Thyroid gland (tissue), 4 donors: ENCODE measurements at places on chromosomes 2 and 18. TPM values are rescaled to one million over a fixed set of nuclear protein-coding genes. Genes with fewer than 3 reads are reported as not detected.

CPS1 gene
- total RNA-seq, result 8.8 TPM

NTSR2 gene
- not detected for total RNA-seq

GRCh38 chr2:95292623-95293260, 4.4 kb upstream of the KCNIP3 start:
- DNase-seq, result no peak

ZNF521 gene
- 28.2 TPM for total RNA-seq

GRCh38 chr2:115880558-115880957, 1438.1 kb downstream of the DPP10 start:
- DNase-seq, result no peak

DNA sequence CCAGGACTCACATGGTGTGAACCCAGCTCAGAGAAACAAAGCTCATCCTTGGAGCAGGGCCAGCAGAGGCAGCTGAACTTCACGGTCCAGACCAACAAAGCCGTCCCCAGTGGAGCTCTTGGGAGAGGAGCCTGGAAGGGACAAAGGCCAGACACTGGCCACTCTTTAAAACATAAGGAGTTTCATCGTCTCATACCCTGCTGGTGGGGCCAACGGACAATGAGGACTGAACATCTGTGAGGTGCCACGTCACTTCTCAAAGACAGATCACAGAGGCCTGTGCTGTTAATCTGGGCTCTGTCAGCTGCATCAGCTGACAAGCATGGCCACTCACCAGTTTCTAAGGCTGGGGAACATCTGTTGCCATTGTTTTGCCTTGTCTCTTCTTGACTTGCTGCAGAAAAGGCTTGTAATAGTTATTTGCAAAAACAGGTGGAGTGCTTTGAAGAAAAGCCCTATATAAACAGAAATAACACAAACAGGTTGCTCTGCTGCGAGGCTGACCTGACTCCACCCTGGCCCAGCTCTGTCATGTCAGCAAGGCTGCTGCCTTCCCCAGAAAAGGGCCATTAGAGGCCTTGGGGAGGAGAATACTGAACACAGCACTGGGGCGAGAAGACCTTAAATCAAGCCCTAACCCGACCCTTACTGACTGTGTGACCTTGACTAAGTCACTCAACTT, 68.1 kb upstream of the DAPL1 start:
- DNase-seq, result no peak

DNA sequence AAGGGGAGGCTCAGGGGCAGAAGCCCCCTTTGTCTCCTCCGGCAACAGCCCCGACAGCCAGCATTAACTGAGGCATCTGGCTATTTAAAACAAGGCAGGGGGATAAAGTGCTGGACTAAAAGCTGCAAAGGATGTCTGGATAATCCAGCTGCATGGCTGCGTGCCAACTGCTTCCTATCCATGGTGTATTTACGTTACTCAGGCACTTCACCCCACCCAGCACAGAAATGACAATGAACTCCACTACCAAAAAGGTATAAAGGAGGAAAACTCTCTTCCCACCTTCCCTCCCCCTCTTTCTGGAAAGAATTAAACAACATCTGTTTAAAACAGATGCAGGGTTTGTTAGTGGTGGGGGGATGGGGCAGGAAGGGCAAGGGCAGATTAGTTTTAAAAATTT, 82.5 kb downstream of the SPRED2 start:
- DNase-seq, result peak; percentile 39

DNA sequence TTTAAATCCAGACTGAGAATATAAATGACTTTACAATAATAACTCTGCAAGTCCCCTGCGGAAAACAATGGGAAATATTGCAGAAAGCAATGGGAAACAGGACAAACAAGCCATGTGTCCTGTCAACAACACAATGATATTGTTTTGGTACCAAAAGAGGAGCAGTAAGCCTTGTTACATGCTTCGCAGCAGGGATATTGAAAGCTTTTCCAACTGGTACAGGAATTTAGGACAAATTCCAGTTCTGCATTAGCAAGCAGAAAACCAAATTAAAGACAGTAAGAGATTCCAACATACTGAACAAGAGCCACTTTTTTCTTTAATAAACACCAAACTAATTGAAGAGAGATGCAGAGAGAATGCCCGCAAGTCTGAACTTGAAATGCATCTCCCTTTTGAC, 30.0 kb downstream of the FRZB start:
- no peak for DNase-seq

- no peak for DNase-seq
Measured at GRCh38 chr2:11869391-11869991, 123.1 kb downstream of the LPIN1 start.

- no peak for DNase-seq
Measured at GRCh38 chr2:198863655-198864054, 594.1 kb downstream of the SATB2 start.

NT5C1B gene
- total RNA-seq, result 0.13 TPM

LCLAT1 gene
- 54.1 TPM for total RNA-seq

DNA sequence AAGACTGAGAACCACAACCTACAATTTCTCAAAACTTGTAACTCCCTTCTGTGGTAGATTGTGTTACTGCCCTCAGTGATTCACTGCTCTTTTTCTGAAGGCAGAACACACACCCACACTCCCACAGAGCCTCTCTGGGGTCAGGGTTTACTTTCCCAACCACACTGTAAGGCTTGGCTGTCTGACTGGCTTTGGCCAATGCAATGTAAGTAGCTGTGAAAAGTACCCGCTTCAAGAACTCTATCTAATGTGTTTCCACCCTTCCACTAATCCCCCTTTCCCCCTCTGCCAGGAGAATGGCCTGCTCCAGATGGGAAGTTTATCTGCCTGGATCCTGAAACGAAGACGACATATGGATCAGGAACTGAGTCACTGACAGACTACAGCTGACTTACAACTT, 222.7 kb downstream of the CDH2 start:
- no peak for DNase-seq

GRCh38 chr2:120454654-120455385, 108.9 kb downstream of the INHBB start:
- DNase-seq, result no peak

- no peak for DNase-seq
Measured at GRCh38 chr2:28293416-28293815, 99.2 kb upstream of the FOSL2 start.

KRTCAP3 gene
- 21.4 TPM for total RNA-seq

GRCh38 chr2:148880636-148881035, 5.6 kb downstream of the KIF5C start:
- DNase-seq, result no peak

VPS4B gene
- total RNA-seq, result 50.5 TPM

- DNase-seq, result peak; percentile 87
Measured at GRCh38 chr2:36376319-36376765, 20.8 kb downstream of the CRIM1 start.

FAP gene
- 10.1 TPM for total RNA-seq

- DNase-seq, result no peak
Measured at GRCh38 chr18:68916734-68917133, 118.9 kb downstream of the CCDC102B start.

- DNase-seq, result no peak
Measured at GRCh38 chr2:98502556-98503335, 58.1 kb downstream of the INPP4A start.

DNA sequence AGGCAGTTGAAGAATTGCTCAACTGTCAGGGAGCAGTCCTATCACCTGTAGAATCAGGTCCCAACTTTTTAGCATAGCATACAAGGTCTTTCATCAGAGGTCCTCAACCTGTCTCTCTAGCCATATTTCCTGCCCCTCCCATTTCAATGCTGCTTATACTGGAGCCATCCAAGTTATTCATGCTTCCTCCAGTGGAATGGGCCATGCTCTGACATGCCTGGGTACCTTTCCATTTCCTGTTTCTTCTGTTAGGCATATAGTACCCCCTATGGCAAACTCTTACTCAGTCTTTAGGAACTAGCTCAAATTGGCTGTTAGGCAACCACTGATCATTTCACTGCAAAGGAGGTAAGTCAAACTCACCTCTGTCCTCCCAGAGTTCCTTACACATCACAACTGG, 51.0 kb upstream of the ABCA12 start:
- no peak for DNase-seq

GRCh38 chr2:64989126-64989981, at the start of gene SLC1A4:
Gene SLC1A4 (plus strand): TSS chr2:64989399. CDS start chr2:64989644, 245 bp downstream.
- DNase-seq, result peak; percentile 79

DNA sequence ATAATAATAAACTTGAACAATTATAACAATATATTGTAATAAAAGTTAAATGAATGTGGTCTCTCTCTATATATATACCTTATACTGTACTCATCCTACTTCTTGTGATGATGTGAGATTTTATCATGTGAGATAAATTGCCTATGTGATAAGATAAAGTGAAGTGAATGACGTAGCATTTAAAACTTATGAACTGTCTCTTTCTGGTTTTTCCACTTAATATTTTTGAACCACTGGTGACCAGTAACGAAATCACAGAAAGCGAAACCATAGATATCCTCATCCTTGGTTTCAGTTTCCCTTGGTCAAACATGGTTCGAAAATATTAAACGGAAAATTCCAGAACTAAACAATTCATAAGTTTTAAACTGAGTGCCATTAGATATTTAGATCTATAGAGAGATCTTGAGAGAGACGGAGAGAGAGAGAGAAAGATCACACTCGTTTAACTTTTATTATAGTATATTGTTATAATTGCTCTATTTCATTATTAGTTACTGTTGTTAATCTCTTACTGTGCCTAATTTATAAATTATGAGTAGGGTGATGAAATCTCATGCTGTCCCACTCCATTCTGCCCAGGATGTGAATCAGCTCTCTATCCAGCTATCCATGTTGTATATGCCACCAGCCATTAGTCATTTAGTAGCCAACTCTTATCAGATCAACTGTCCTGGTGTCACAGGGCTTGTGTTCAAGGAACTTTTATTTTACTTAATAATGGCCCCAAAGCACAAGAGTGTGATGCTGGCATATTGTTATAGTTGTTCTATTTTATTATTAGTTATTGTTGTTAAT, 156.8 kb downstream of the THADA start:
- DNase-seq, result no peak

SLC35F6 gene
- 80.9 TPM for total RNA-seq

TMEM169 gene
- total RNA-seq, result 2.0 TPM

HSPE1 gene
- 87.8 TPM for total RNA-seq
